ENCODE measurements at places on chromosomes 1 and 21. TPM values are rescaled to one million over a fixed set of nuclear protein-coding genes. Genes with fewer than 3 reads are reported as not detected.

DNA sequence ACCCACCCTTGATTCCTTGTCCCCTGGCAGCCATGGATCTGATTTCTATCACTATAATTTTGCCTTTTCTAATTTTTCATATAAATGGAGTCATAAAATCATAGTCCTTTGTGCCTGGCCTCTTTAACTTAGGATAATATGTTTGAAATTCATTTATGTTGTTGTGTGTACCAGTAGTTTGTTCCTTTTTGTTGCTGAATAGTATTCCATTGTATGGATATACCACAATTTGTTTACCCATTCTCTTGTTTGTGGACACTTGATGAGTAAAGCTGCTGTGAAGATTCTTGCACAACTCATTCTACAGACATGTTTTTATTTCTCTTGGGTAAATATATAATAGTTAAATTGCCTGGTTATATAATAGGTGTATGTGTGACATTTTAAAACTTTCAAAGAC is 22.7 kb upstream of the GJA8 start:
- H3K4me1 ChIP-seq, result no peaks in the 10 kb centered on the region
- H3K36me3 ChIP-seq, result no peaks in the 10 kb centered on the region
- no peak overlapping the region for H3K27ac ChIP-seq
- no peak for DNase-seq
- no peak overlapping the region for H3K4me3 ChIP-seq
- H3K27me3 ChIP-seq, result peaks cover 23% of the 10 kb centered on the region

- H3K4me1 ChIP-seq, result peaks cover 5% of the 10 kb centered on the region
- H3K27me3 ChIP-seq, result no peaks in the 10 kb centered on the region
- H3K27ac ChIP-seq, result no peak overlapping the region
- H3K4me3 ChIP-seq, result no peak overlapping the region
- DNase-seq, result no peak
These were observed 7.6 kb downstream of the NPPA start for GRCh38 chr1:11839727-11840705.

DNA sequence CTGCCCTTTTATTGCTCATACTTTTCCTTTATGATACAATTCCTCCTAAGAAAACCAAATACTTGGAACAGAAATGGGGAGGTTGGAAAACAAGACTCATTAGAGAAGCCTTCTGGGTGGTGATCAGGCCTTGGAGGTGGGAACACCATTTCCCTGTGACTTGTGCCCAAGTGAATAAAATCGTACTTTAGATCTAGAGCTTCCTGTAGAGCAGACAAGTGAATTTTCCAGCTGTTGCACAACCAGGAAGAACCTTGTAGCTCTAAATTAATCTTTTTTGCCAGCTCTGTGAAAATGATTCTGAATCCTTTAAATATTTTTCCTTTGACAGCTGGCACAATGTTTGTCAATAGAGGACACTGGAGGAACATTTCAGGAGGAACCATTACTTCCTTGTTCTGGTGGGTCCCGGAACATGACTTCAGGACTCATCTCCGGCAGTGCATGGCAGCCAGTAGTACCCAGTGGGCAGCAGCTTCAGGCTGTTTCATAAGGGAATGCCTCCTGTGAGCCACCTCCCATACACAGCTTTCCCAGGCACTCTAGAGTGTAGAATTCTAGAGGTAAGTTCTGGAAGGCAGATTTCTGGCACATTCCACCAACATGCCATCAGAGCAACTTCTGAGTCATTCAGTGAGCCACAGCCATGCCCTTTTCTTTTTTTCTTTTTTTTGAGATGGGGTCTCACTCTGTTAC is 5.5 kb upstream of the SNAPIN start:
- peaks cover 9% of the 10 kb centered on the region for H3K4me1 ChIP-seq
- H3K27ac ChIP-seq, result no peak overlapping the region
- H3K4me3 ChIP-seq, result no peak overlapping the region
- no peak for DNase-seq

DNA sequence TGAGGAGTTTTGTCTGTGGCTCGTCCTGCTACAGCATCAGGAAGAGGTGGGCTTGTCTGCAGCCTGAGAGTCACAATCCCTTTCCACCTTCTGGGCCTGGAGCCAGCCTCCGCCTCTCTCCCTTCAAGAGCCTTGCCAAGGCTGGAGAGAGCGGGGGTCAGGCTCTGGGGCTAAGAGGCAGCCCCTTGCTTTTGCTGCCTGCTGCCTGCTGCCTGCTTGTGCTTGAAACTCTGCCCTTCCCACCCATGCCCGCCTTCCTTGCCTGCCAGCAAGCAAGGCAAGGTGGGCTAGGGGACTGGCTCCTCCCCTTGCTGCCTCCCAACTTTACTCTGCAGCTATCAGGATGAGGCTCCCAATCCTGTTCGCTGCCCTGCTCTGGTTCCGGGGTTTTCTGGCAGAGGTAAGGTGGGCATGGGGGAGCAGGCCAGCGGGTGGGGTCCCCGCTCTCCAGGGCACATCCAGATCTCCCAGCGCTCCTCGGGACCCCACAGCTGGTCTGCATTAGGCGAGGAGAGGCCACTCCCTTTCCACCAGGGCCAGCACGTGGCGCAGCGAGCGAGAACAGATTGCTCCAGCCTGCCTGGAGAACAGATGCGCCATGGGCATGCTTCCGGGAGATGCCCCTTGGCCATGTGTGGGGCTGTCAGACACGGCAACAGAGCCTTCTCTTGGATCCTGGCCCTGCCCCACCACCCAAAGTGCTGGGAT is 7.5 kb upstream of the PTPN7 start:
- H3K27me3 ChIP-seq, result no peaks in the 10 kb centered on the region
- no peak for DNase-seq
- H3K4me1 ChIP-seq, result peaks cover 39% of the 10 kb centered on the region
- H3K27ac ChIP-seq, result no peak overlapping the region
- H3K4me3 ChIP-seq, result no peak overlapping the region

The DENND2C gene
- total RNA-seq, result 0.12 TPM

- peaks cover 11% of the 10 kb centered on the region for H3K36me3 ChIP-seq
- no peak overlapping the region for H3K4me3 ChIP-seq
- H3K4me1 ChIP-seq, result peaks cover 15% of the 10 kb centered on the region
- H3K27me3 ChIP-seq, result no peaks in the 10 kb centered on the region
These were observed 12.2 kb downstream of the SDCCAG8 start for GRCh38 chr1:243267914-243268653.

The RPTN gene
- total RNA-seq, result not detected

DNA sequence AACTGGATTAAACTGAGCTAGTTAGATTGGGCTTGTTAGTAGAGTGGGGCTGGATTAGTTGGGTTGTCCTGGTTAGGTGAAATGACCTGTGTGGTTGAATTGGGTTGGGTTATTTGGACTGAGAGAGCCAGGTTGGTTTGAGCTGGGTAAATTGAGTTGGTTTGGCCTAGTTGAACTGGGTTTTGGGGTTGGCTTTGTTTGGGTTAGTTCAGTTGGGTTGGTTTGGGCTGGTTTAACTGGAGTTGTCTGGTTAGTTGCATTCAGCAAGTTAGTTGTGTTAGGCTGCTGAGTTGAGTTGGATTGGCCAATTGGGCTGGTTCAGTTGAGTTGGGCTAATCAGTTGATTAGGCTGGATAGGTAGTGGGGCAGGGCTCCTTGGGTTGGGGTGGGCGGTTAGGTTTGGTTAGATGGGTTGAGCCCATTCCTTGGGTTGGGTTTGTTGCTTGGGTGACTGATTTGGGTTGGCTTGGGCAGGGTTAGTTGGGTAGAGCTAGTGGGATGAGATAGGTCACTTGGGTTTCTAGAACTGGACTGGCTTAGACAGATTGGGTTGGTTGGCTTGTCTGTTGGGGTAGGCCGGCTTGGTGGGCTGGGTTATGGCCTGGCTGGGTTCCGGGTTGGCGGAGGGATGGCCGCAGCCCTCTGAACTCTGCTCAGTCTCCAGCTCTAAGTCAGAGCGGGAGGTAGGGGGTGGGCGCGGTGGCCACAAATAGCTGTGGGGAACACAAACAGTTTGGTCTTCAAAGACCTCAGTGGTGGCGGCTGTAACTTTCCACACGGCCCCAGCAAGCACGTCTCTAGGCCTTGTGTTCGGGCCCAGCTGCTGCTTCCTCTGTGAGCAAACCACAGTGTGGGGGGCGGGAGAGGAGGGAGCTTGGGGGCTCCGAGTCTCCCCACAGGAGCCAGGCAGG is 67.2 kb upstream of the RUNX3 start:
- DNase-seq, result no peak
- peak overlapping the region; percentile 70 for H3K27ac ChIP-seq
- peaks cover 66% of the 10 kb centered on the region for H3K4me1 ChIP-seq
- H3K36me3 ChIP-seq, result peaks cover 8% of the 10 kb centered on the region
- H3K27me3 ChIP-seq, result no peaks in the 10 kb centered on the region

DNA sequence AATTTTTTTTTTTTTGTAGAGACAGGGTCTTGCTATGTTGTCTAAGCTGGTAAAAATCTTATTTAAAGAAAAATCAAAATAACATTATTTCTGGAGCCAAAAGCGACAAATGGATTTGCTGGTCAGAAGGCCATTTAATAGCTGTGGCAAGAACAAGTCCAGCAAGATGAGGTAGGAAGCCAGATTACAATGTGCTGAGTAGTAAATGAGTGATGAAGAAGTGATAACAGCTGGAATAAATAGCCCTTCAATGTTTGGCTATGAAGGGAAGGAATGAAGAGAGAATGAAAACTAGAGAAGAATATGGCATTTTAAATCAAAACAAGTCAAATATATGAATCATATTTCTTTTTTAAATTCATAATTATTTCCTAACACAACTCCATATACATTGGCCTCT is 34.5 kb downstream of the SYDE2 start:
- H3K27me3 ChIP-seq, result peaks cover 2% of the 10 kb centered on the region
- no peak overlapping the region for H3K27ac ChIP-seq
- no peak for DNase-seq
- H3K4me1 ChIP-seq, result peaks cover 3% of the 10 kb centered on the region
- no peak overlapping the region for H3K4me3 ChIP-seq
- H3K36me3 ChIP-seq, result no peaks in the 10 kb centered on the region

DNA sequence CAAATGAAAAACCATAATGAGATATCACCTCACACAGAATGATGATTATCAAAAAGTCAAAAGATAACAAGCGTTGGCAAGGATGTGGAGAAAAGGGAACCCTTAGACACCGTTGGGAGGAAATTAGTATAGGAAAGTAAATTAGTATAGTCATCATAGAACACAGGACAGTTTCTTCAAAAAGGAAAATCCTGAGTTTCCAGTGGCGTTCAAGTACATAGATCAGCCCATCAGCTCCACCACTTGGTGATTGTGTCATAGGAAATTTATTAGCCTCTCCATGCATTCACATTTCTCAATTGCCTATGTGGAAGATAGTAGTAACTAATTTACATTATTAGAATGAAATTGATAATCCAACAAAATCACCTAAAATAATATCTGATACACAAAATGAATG is 20.8 kb upstream of the GBP2 start:
- peaks cover 4% of the 10 kb centered on the region for H3K27me3 ChIP-seq
- H3K4me3 ChIP-seq, result no peak overlapping the region
- peaks cover 6% of the 10 kb centered on the region for H3K4me1 ChIP-seq
- no peaks in the 10 kb centered on the region for H3K36me3 ChIP-seq
- no peak overlapping the region for H3K27ac ChIP-seq

GRCh38 chr1:25704267-25704691 is 87.7 kb downstream of the MAN1C1 start:
- peaks cover 21% of the 10 kb centered on the region for H3K4me1 ChIP-seq
- no peak overlapping the region for H3K4me3 ChIP-seq
- peak; percentile 76 for DNase-seq
- H3K27ac ChIP-seq, result no peak overlapping the region

The HFM1 gene
- not detected for total RNA-seq

DNA sequence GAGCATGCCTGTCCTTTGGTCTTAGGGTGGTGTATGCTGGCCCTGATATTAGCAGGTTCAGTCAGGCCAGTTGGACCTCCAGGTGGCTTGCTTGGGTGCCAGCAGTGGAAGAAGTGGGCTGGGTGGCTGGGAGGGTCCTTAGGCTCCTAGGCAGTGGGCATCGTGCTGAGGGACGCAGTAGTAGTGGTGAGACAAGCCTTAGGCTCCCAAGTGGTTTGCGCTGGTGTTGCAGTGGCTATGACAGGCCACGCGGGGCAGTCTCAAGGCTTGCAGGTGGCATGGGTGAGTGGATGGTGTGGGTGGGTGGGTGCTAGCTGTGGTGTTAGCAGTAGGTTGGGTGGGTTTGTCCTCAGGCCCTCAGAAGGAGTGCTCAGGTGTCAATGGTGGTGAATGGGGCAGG is 162.3 kb downstream of the FMN2 start:
- no peaks in the 10 kb centered on the region for H3K36me3 ChIP-seq
- no peaks in the 10 kb centered on the region for H3K27me3 ChIP-seq
- H3K4me1 ChIP-seq, result no peaks in the 10 kb centered on the region
- DNase-seq, result no peak

The MYCL gene
- total RNA-seq, result 0.42 TPM

The WNT2B gene
- total RNA-seq, result not detected

GRCh38 chr1:112320058-112320457 is 76.0 kb upstream of the CTTNBP2NL start:
- H3K36me3 ChIP-seq, result no peaks in the 10 kb centered on the region
- peaks cover 19% of the 10 kb centered on the region for H3K27me3 ChIP-seq
- H3K27ac ChIP-seq, result no peak overlapping the region
- H3K4me3 ChIP-seq, result no peak overlapping the region

The PLA2G2D gene
- not detected for total RNA-seq

The CHRM3 gene
- total RNA-seq, result not detected

DNA sequence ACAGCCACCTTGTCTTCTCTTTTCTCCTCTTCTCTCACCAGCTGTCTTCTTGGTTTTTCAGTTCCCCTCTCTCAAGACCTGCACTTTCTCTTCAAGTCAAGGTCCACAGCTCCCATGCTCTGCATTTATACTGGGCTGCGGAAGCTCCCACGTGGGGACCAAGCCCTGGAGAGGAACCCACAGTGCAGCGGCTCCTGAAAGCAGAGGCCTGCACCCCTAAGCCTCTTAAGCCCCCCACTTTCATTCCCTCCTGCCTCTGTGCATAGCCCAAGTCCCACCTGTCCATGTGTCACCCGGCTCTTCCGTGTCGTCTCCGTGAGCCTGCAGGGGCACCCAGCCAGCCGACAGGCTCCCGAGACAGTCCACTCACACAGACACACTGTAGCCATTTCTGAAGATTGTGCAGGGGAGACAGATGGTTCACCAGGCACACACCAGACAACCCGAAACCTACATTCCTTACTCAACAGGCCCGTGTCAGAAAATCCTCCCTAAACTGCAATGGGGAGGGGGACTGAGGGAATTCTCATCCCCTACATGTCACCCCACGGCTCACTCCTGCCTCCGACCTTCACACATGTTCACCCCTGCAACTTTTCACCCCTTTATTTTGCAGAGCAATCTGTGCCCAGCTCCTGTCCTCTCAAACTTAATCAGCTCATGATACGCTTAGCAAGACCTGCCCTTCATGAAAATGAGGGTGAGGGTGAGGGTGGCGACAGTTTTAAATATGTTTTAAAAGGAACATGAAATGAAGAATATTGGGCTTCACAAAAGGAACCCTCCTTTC is 6.3 kb downstream of the MX2 start:
- H3K27ac ChIP-seq, result peak overlapping the region; percentile 90
- no peaks in the 10 kb centered on the region for H3K27me3 ChIP-seq
- DNase-seq, result no peak
- peaks cover 76% of the 10 kb centered on the region for H3K4me1 ChIP-seq

DNA sequence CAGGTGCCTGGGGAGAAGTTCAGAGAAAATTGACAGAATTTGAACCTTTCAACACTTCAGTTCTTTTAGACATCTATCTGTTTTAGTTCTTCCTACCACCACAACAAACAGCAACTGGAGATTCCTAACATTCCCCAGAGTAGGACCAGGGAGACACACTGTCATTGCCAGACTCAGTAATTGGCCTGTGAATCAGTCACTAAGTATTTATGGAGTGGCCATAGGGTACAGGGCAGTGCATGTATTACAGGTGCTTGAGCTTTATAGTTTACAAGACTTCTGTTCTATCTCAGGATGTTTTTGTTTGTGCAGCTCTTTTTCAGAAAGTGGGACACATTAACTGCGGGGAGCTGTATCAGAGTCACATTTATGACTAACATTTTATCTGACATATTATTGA is 1.7 kb downstream of the CDC14A start:
- H3K36me3 ChIP-seq, result peaks cover 39% of the 10 kb centered on the region
- peak; percentile 63 for DNase-seq
- H3K4me1 ChIP-seq, result peaks cover 57% of the 10 kb centered on the region

- no peaks in the 10 kb centered on the region for H3K27me3 ChIP-seq
- peaks cover 8% of the 10 kb centered on the region for H3K4me1 ChIP-seq
- H3K4me3 ChIP-seq, result no peak overlapping the region
These were observed 37.1 kb downstream of the TMED5 start for GRCh38 chr1:93143136-93143535.

All from activated CD4-positive, alpha-beta T cell treated with anti-CD3 and anti-CD28 coated beads, Interleukin-2, amount 10 ng/mL, durations not matched to agents 24 days and 14 days (primary cell).